ENCODE measurements at places on chromosomes 3 and 15.

DNA sequence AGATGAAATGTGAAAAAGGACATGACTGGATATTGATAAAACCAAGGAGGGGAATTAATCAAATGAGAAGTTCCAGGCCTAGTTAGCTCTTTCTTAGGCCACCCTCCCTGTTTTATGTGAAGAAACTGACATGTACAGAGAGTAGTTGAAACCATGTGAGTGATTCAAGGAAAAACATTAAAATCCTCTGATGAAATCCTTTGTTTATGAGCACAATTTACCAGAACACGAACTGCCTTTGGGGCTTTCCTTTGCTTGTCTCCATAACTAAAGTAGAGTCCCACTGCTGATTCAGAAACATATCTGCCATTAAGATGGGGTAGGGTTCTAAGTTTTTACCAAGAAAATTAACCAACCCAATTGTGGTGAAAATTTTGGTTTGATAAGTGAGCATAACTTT is 558.3 kb downstream of the NR2F2 start:
- H3K36me3 ChIP-seq: no peaks in the 10 kb centered on the region
- no peak overlapping the region for H3K4me3 ChIP-seq
- no peaks in the 10 kb centered on the region for H3K27me3 ChIP-seq
- no peak overlapping the region for H3K27ac ChIP-seq
- H3K4me1 ChIP-seq: no peaks in the 10 kb centered on the region

GRCh38 chr3:120369037-120369467 is 19.9 kb upstream of the LRRC58 start:
- DNase-seq: no peak
- peaks cover 20% of the 10 kb centered on the region for H3K27me3 ChIP-seq
- H3K4me3 ChIP-seq: no peak overlapping the region
- H3K36me3 ChIP-seq: no peaks in the 10 kb centered on the region
- H3K27ac ChIP-seq: no peak overlapping the region
- no peaks in the 10 kb centered on the region for H3K4me1 ChIP-seq

DNA sequence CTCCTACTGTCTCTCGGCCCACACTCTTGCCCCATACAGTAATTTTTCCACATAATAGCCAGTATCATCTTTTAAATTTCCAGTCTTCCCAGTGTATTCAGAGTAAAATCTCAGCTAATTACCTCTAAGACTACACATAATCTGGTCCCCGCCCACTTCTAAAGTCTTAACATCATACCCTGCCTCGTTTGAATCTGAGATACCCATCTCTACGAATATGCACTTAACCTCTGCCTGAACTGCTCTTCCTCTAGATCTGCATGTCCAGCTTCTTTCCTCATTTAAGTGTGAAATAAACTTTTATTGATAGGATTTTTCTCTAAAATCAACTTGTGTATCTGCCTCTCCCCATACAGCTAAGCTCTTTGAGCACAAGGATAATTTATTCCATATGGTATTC is 34.6 kb downstream of the COPS2 start:
- no peak overlapping the region for H3K4me3 ChIP-seq
- H3K27ac ChIP-seq: no peak overlapping the region
- DNase-seq: no peak
- H3K27me3 ChIP-seq: no peaks in the 10 kb centered on the region

- no peak overlapping the region for H3K27ac ChIP-seq
- no peak overlapping the region for H3K4me3 ChIP-seq
- no peaks in the 10 kb centered on the region for H3K27me3 ChIP-seq
Measured at GRCh38 chr15:27412415-27412814, 441.4 kb downstream of the GABRG3 start.

DNA sequence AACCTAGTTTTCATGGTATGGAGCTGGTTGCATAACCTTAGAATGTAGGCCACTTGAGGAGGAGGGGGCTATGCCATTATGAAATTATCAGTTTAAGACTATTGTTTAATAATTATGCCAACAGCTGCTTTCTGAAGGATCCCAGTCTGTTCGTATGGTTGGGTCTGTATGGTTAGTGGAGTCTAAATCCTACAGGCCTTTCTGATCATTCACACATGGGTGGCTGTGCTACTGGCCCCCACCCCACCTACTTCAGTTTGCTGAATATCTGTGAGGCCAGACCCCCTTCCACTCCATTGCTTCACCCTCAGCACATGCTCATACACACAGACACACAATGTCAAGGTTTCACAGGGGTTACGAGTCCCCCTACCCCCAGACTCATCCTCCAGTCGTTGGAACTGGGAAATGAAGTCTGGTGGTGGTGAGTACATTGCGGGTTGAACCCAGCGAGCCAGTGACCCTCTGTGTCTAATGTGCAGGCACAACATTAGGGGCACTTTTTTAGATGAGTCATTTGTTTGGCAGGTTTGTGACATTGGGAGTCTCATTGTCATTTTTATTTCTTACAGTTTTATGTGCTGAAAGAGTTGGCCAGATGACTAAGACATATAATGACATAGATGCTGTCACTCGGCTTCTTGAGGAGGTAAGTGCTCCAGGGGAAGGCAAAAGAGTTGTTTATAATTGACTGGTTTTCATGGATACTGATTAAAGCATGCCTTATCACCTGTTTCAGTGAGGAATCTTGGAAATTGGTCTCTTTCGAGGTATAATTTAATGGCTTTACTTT is 85.3 kb downstream of the TRAK1 start:
- H3K27me3 ChIP-seq: no peaks in the 10 kb centered on the region
- no peak for DNase-seq
- H3K4me3 ChIP-seq: no peak overlapping the region
- 0 out of 2 replicates have a peak, but pooled peaks cover 1% of the 10 kb centered on the region for H3K36me3 ChIP-seq

DNA sequence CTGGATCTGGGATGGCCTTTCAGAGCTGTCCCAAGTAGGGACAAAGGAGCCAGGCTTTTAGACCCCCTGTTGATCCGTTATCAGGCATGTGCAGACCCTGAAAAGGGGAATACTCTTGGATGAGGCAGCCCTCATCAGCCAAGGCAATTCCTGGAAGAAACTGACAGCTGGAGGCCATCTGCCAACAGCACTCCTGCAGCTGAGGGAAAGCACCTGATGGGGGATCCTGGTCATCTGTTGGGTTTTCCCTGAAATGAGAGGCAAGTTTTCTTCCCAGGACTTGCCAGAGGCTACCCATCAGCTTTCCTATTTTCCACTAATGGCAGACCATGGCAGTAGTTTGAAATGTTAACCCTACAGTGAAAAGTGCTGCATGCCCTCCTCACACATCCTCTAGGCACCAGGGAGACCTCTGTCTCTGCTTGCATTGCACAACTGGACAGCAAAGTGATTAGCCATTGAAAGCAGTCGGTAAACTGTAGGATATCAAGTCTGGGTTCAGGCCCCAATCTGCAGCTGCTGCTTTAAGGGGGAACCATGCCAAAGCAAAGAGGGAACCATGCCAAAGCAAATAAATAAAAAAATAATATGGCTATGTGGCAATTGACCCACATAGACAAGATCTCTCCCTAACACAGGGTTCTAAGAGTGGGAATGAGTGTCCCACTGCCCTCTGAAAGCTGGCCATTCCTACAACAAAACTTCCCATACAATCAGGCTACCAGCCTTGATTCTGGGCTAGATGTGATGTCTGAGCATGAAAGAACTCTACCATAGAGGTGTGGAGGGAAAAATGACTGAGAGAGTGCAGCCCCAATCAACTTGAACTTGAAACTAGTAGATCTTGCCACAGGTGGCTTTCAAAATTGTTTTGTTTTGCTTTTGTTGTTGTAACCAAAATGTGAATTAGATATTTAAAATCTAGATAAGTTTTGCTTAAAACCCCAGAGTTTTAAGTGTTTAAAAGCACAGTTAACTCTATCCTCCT is 232.0 kb upstream of the STT3B start:
- DNase-seq: no peak
- H3K36me3 ChIP-seq: no peaks in the 10 kb centered on the region
- no peak overlapping the region for H3K27ac ChIP-seq
- H3K27me3 ChIP-seq: peaks cover 3% of the 10 kb centered on the region
- H3K4me1 ChIP-seq: no peaks in the 10 kb centered on the region
